ENCODE measurements at places on chromosomes 7 and 10. TPM values are rescaled to one million over a fixed set of nuclear protein-coding genes. Genes with fewer than 3 reads are reported as not detected.

ATAD1 gene
- total RNA-seq: 79.0 TPM

CARD11 gene
- 1.4 TPM for total RNA-seq

TMEM139 gene
- not detected for total RNA-seq

CTAGE8 gene
- 0.54 TPM for total RNA-seq

PDK4 gene
- total RNA-seq: not detected

ASB10 gene
- not detected for total RNA-seq

CPEB3 gene
- total RNA-seq: 8.0 TPM

LIPK gene
- not detected for total RNA-seq

DNA sequence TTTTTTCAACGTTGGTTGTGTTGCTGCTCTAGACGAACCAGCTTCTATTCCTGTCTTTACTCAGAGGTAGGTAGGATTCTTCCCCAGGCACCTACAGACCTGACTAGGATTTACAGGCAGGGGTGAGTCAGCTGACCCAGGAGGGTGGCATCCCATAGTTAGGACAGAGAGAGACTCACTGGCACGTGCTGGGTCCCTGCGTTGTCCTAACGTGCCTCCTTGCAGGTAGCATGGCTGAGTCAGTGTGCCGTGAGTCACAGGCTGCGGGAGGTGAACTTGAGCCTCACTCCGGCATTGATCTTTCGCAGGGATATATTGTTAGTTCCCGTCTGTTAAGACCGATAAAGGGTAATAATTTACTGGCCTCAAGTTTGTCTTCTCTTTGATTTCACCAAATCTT, 96.5 kb downstream of the PFKFB3 start:
- peaks cover 19% of the 10 kb centered on the region for H3K4me1 ChIP-seq
- H3K27me3 ChIP-seq: peaks cover 3% of the 10 kb centered on the region
- no peak for DNase-seq
- no peak overlapping the region for H3K4me3 ChIP-seq
- no peak overlapping the region for H3K27ac ChIP-seq

DNA sequence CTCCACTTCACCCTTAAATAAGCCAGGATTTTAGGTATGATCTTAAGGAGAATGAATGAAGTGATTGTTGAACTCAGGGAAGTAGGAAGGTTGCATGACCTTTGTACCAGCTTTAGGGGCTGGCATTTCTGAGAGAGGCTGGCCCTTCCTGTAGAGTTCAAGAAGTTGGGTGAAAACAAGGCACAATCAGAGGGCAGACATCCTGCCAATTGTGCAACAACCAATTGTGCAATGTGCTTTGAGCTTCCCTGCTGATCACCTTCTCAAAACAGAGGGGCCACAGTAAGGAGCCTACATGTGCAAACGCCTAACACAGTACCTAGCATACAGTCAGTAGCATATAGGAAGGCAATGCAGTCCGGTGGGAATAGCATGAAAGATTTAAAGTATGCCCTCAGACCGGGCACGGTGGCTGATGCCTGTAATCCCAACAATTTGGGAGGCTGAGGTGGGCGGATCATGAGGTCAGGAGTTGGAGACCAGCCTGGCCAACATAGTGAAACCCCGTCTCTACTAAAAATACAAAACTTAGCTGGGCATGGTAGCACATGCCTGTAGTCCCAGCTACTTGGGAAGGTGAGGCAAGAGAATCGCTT, 5.4 kb downstream of the CPVL start:
- H3K36me3 ChIP-seq: no peaks in the 10 kb centered on the region
- no peak for DNase-seq
- H3K4me1 ChIP-seq: no peaks in the 10 kb centered on the region
- no peak overlapping the region for H3K4me3 ChIP-seq
- H3K27me3 ChIP-seq: peaks cover 2% of the 10 kb centered on the region
- H3K27ac ChIP-seq: no peak overlapping the region

- peaks cover 8% of the 10 kb centered on the region for H3K4me1 ChIP-seq
- DNase-seq: no peak
- H3K36me3 ChIP-seq: no peaks in the 10 kb centered on the region
- H3K4me3 ChIP-seq: no peak overlapping the region
Observed at GRCh38 chr10:10914144-10914543, 103.5 kb upstream of the CELF2 start.

GRCh38 chr7:130037703-130038102, 13.5 kb downstream of the ZC3HC1 start:
- H3K27ac ChIP-seq: no peak overlapping the region
- H3K36me3 ChIP-seq: no peaks in the 10 kb centered on the region
- H3K4me3 ChIP-seq: no peak overlapping the region
- no peak for DNase-seq

GRCh38 chr7:92699966-92700514, 109.8 kb upstream of the FAM133B start:
- H3K4me1 ChIP-seq: peaks cover 39% of the 10 kb centered on the region
- no peak overlapping the region for H3K27ac ChIP-seq
- no peaks in the 10 kb centered on the region for H3K27me3 ChIP-seq
- no peak overlapping the region for H3K4me3 ChIP-seq
- no peak for DNase-seq
- peaks cover 7% of the 10 kb centered on the region for H3K36me3 ChIP-seq

GRCh38 chr10:96972264-96972663, 140.2 kb downstream of the LCOR start:
- H3K27me3 ChIP-seq: no peaks in the 10 kb centered on the region
- H3K36me3 ChIP-seq: no peaks in the 10 kb centered on the region
- H3K4me1 ChIP-seq: peaks cover 3% of the 10 kb centered on the region
- no peak for DNase-seq
- H3K27ac ChIP-seq: no peak overlapping the region

DNA sequence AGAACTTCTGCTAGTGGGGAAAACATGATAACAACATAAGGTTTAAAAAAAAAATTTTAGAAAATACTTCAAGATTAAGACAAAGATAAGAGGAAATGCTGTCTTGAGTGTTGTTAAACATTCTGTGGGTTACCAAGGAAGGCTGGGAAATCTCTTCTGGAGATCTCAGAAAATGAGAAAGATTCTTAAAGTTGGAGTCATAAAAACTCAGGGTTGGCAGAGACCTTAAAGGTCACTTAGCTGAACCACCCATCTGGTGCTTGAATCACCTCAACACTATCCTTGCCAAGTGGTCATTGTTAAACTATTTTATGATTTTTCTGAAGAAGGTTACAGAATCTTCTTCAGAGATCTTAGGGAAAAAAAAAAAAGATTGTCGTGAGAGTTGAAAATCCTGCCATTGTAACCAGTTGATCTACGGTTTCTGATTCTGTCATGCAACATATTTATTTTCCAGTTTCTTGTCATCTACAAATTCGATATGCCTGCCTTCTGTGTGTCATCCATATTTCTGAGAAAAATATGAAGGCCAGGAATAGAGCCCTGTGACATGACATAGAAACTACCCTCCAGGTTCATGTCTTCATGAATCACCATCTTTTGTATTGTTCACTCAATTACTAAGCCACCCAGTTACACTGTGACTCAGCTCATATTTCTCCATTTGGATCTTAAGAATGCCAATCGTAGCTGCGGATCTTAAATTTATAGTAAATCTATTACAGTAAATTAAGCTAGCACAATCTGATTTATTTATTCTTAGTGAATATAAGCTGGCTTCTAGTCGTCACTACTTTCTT, 179.2 kb downstream of the ST7 start:
- H3K27me3 ChIP-seq: peaks cover 2% of the 10 kb centered on the region
- H3K27ac ChIP-seq: no peak overlapping the region
- H3K4me3 ChIP-seq: no peak overlapping the region
- H3K4me1 ChIP-seq: peaks cover 4% of the 10 kb centered on the region
- DNase-seq: no peak

- DNase-seq: no peak
- H3K27ac ChIP-seq: no peak overlapping the region
- no peaks in the 10 kb centered on the region for H3K27me3 ChIP-seq
- no peak overlapping the region for H3K4me3 ChIP-seq
Observed at GRCh38 chr7:90869335-90869734, 273.2 kb downstream of the CDK14 start.

DNA sequence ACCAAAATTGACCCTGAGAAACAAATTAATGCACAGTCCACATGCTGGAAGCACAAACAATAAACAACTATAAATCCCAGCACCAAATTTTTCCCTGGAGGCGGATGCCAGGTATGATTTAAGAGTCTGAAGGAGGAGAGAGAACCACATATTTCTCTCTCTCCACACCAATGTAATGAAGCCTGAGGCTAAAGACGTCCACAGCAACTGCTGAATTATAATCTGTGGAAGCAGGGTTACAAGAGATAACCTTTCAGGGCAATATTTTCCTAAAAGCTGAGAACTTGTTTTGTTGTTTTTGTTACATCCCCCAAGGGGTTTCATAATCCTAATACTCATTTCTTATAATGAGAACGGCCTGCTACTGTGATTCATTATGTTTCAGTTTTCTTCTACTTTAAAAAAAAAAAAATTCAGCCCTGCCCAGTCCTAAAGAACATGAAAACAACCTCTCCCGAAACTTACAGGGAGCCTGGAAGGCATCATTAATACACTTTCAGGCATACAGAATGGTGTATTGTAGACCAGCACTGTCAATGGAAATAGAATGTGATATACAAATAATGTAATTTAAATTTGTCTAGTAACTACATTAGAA, 48.5 kb upstream of the ABLIM1 start:
- H3K4me3 ChIP-seq: no peak overlapping the region
- H3K27ac ChIP-seq: no peak overlapping the region
- H3K27me3 ChIP-seq: no peaks in the 10 kb centered on the region
- no peak for DNase-seq

DNA sequence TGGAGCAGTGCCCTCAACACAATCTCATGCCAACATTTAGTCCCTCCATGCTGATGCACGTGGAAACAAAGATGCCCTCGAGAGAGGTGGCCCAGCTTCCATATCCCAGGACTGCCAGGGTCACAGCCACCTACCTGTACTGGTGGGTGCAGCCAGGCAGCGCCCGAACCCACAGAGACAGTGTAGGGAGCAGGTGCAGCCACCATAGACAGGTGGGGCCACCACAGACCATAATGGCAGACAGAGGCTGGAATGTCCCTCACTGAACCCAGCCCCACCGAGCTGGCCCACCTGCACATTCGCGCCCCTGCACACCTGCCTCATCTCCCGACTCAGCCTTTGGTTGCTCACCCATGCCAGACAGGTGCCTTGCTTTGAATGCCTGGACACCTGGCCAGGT, 18.3 kb upstream of the CPXM2 start:
- H3K4me1 ChIP-seq: peaks cover 7% of the 10 kb centered on the region
- H3K36me3 ChIP-seq: no peaks in the 10 kb centered on the region
- no peak overlapping the region for H3K4me3 ChIP-seq

DNA sequence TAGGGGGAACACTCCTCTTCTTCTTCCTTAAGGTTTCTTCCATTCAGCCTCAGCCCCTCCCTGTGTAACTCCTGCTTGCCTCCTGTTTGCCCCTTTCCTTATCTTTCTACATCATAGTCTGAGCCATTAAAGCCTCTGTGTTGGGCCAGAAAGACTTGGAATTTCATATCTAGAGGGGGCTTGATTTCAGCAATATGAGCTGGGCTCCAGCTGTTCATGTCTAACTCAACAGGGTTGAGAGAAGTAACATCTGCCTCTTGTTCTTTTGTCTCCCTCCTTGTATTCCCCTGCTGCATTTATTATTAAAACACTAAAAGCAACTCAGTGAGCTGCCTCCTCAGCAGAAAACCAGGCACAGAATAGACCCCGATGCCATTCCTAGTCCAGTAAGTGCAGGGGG, 17.6 kb downstream of the SEC24C start:
- no peaks in the 10 kb centered on the region for H3K27me3 ChIP-seq
- peaks cover 7% of the 10 kb centered on the region for H3K4me1 ChIP-seq
- H3K4me3 ChIP-seq: no peak overlapping the region
- H3K27ac ChIP-seq: no peak overlapping the region
- no peak for DNase-seq

DNA sequence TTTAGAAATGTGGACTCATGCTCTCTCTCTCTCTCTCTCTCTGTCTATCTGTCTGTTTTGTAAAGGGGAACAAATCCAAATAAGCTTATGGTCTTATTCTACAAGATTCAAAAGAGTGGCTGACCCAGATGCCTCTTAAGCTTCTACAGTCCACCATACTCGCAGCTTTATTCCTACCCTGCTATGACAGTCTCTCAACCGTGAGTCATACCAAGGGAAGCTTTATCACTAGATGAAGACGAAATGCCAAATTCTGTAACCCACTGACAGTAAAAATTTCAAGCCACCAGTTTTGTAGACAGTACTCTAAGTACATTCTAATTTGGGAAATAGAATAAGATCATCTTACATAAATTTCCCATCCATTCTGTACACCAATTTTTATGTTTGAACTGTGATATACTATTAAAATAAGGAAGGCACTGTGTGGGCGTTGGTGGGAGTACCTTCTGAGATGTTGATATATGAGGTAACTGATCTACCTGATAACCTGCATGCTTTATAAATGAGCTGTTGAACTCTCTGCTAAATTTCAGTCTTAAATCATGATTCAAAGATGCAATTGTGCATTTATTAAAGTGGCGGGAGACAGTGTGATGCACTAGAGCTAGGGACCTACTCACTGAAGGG, 153.2 kb downstream of the KLF6 start:
- no peaks in the 10 kb centered on the region for H3K36me3 ChIP-seq
- H3K4me1 ChIP-seq: peaks cover 2% of the 10 kb centered on the region
- no peak overlapping the region for H3K4me3 ChIP-seq
- H3K27me3 ChIP-seq: peaks cover 4% of the 10 kb centered on the region

DNA sequence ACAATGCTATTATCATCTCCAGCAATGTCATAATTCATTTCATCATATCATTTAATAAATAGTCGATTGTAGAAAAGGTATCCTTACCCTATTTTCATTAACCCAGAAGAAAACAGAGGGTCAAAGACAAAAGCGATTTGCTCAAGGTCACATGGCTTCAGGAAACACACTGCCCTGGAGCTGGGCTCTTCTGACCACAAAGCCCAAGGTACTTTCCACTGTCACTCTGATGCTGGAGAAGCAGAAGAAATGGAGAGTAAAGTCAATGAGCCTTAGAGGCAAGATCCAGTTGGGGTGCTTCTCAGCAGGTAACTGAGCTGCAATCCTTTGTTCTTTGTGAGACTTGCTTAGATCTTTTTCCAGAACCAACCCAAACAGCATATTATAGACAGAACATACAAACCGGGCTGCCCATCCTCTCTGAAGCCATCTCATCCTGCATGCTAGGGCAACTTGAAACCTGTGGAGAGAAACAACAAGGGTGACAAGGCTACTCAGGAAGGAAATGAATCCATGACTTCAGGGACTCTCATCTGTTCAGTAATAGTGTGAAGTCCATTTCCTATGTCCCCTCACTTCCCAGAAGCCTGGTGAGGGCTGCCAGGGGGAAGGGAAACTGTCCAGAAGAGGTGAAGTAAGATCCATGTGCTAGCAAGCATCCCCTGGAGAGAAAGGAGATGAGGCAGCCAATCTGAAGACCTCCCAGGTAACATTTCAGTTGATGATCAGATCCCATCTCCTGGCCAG, 148.6 kb upstream of the SVIL start:
- no peaks in the 10 kb centered on the region for H3K27me3 ChIP-seq
- H3K36me3 ChIP-seq: peaks cover 2% of the 10 kb centered on the region

- no peaks in the 10 kb centered on the region for H3K27me3 ChIP-seq
- H3K4me1 ChIP-seq: no peaks in the 10 kb centered on the region
- H3K36me3 ChIP-seq: peaks cover 1% of the 10 kb centered on the region
- no peak overlapping the region for H3K27ac ChIP-seq
Observed at GRCh38 chr7:111622084-111622483, 59.8 kb upstream of the IMMP2L start.

All from glutamatergic neuron (in vitro differentiated cells).